ENCODE measurements at places on chromosomes 13 and 19.

- peaks cover 28% of the 10 kb centered on the region for H3K4me1 ChIP-seq
- peaks cover 9% of the 10 kb centered on the region for H3K27me3 ChIP-seq
Observed at GRCh38 chr13:20193907-20194631, 1.3 kb upstream of the GJB2 start.

GRCh38 chr13:50197705-50198104 lies 182.5 kb downstream of the KCNRG start:
- H3K36me3 ChIP-seq: no peaks in the 10 kb centered on the region
- no peak for DNase-seq
- H3K27ac ChIP-seq: no peak overlapping the region
- no peaks in the 10 kb centered on the region for H3K4me1 ChIP-seq
- H3K4me3 ChIP-seq: no peak overlapping the region
- no peaks in the 10 kb centered on the region for H3K27me3 ChIP-seq

- no peaks in the 10 kb centered on the region for H3K36me3 ChIP-seq
- H3K27me3 ChIP-seq: no peaks in the 10 kb centered on the region
- no peak for DNase-seq
- no peak overlapping the region for H3K27ac ChIP-seq
- H3K4me1 ChIP-seq: no peaks in the 10 kb centered on the region
Observed at GRCh38 chr13:112842343-112842856, 126.6 kb upstream of the MCF2L start.

- no peaks in the 10 kb centered on the region for H3K36me3 ChIP-seq
- H3K4me1 ChIP-seq: peaks cover 5% of the 10 kb centered on the region
- no peak for DNase-seq
- no peak overlapping the region for H3K4me3 ChIP-seq
- H3K27ac ChIP-seq: no peak overlapping the region
Observed at GRCh38 chr13:51849145-51850101, 4.4 kb upstream of the TMEM272 start.

DNA sequence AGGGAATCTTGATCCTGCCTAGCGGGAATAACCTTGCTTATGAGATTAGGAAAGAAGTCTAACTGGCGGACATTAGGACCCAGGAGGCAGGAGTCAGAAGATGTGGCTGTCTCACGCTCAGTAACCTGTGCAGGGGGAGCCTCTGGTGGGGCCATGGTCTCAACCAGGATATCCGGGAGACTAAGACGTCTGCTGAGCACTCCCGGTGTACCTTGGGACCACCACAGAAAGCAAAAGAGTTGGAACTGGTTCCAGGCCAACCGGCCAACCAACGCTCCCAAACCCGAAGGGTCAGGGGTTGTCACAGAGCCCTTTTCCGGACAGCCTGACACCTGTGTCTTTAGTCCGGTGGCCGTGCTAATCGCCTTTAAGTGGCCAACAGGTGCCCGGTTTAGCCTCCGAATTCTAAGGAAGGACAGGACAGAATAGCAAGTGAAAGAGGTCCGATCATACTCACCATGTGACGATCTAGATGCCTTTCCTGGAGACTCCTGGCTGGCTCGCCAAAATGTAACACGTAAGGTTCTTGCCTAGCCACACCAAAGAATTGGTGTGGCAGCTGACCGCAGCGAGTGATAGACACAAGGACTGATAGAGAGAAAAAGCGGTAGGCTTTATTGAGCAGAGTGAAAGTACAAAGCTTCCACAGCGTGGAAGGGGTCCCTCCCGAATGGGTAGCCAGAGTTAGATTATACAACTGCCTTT lies 103.9 kb upstream of the DIAPH3 start:
- H3K27ac ChIP-seq: no peak overlapping the region
- DNase-seq: no peak
- H3K4me3 ChIP-seq: peak overlapping the region; percentile 39
- H3K27me3 ChIP-seq: peaks cover 11% of the 10 kb centered on the region
- no peaks in the 10 kb centered on the region for H3K36me3 ChIP-seq

GRCh38 chr13:73369095-73369494 lies 310.3 kb downstream of the KLF5 start:
- H3K27me3 ChIP-seq: no peaks in the 10 kb centered on the region
- H3K27ac ChIP-seq: peak overlapping the region; percentile 84
- no peak for DNase-seq
- no peak overlapping the region for H3K4me3 ChIP-seq
- H3K36me3 ChIP-seq: no peaks in the 10 kb centered on the region

All from esophagus squamous epithelium (tissue), 5 donors.